ENCODE measurements at places on chromosomes 7 and 10.

DNA sequence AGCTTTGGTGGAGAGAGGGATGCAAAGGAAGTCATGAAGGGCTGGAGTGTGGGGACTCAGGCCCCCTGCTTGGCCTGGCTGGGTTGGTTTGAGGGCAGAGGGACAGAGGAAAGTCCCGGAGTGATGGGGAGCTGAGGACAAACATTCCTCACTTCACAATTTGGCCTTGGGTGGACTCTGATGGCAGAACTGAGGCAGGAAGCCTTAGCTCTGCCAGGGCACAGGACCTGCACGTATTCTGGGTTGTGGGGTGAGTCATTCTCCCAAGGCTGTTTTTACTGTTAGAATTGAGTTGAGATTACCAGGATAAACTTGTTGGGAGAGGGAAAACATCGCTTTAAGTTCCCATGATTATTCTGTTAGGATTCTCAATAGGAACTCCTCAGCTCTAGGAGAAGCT, 2.6 kb downstream of the GOLGA7B start:
- no peak for DNase-seq

- DNase-seq: no peak
These were observed 95.2 kb downstream of the DNAJB6 start for GRCh38 chr7:157431951-157432540.

- no peak for DNase-seq
These were observed 70.2 kb upstream of the CCDC71L start for GRCh38 chr7:106731187-106731586.

DNA sequence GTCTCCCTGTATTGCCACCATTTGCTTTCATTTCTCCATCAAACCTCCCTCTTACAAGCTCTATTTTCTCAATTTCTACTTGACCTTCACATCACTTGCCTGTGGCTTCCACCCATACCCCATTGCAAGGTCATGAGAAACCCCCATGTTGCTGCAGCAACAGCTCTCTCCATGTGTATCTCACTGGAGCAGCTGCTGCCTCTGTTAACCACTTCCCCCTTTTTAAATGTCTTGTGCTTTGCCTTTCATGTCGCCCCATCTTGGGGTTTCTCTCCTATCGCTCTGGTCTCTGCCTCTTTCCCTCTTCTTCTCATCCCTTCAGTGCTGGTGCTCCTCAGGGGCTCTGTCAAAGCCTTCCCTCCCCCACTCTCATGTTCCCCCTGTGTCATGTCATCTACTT, 148.8 kb downstream of the CHN2 start:
- no peak for DNase-seq

DNA sequence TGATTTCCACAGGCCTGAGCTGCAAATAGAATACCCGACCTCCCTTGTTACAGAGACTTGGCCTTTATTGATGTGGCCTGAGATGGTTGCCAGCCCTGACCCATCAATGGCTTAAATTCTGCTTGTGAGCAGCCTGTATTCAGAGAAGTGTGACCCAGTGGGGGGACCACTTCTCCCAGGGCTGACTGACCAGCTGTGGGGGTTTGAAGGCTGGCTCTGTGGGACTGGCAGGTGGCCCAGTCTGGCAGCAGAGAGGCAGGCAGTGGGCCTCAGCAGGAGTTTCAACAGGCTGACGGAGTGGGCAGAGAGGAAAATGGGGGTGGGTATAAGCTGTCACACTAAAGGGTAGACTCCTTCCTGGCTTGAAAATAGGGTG, 12.2 kb upstream of the PPIF start:
- no peak for DNase-seq

DNA sequence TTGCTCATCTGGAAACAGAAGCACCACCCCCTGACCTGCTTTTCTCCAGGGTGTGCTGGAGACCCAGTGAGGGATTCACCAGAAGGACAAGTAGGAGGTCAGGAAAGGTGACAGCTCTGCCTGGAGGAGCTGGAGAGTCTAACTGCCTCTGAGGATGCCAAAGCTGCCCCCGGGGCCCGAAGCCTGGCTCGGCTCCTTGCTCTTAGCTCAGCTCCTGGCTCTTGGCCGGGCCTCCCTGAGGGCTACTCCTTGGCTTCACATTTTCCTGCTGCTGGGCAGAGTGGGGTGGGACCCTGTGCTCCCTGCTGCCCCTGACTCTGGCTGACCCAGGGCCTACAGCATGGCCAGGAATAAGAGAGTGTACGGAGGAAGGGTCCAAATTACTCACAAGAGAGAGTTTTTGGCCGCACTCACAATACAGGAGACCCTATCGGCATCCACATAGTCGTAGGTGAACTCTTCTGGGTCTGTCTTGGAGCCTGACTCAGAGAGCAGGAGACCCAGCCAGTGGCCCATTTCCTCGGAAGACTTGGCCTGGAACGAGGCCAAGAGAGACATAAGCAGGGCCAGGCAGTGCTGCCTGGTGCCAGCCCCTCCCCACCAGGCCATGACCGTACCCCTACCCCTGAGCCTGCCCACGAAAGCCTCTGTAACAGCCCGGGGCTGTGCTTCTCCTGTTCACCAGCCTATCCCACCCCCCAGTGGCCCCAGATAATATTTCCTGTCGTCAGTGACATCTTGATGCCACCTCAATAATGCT, 63.1 kb downstream of the VWA2 start:
- no peak for DNase-seq

DNA sequence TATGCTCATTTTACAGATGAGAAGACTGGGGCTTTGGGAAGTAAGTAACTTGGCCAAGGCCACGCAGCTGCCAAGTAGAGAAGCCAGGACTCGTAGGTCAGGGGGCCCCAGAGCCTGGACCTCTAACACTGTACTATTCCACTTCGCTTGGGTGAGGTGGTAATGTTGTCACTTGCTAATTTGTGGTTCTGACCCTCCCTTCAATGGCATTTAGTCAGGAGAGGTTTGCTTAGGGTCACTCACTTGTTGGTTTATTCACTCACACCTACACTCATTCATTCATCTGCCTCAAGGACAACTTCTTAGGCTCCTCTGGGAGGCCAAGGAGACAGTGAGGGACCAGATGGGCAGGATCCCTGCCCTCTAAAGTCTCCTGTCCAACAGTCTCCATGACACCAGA, 21.3 kb downstream of the BTBD16 start:
- no peak for DNase-seq

- no peak for DNase-seq
These were observed 84.4 kb upstream of the SEM1 start for GRCh38 chr7:96794063-96794462.

DNA sequence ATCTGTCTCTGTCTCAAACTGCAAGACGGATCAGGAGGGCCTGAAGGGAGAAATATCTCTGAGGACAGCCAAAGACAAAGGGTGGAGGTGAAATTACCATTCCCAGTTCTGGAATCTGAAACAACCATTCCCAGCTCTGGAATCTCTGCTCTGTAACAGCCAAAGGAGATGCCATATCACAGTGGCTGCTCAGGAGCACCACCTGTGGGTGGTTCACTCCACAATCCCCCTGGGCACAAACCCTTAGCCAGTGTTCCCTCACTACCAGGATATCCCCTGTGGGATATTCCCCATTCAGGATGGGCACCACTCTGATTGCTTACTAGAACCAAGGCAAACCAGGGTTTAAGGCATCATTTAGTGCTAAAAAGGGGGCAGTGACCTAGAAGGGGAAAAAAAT, 199.0 kb downstream of the HTR7 start:
- DNase-seq: no peak

GRCh38 chr10:58994226-58995057, 182.0 kb upstream of the PHYHIPL start:
- no peak for DNase-seq

- no peak for DNase-seq
These were observed 123.6 kb downstream of the ZNF248 start for GRCh38 chr10:37733822-37734221.

DNA sequence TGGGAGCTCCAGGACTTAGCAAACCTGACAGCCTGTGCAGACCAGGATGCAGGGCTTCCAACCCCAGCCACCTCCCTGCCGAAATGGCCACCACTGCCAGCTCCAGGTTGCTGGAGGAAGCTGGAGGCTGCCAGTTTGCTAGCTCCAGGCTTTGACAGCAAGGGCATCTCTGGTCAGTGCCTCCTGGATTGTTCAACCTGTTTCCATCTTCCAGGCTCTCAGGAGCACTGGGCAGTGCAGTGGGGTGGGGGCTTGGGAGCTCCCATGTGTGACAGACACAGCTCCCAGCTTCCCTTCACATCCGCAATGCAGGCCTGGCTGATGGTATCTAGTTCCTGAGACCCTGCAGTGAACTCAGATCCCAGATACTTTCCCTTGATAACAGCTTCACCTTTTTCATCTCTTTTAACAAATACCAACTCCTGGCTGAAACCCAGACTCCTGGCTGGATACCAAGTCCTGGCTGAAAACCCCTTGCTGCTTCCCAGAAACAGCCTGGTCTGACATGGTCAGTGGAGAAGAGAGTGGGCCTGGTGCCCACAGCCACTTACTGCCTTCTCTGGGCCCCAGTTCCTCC, 20.8 kb upstream of the RET start:
- DNase-seq: no peak

DNA sequence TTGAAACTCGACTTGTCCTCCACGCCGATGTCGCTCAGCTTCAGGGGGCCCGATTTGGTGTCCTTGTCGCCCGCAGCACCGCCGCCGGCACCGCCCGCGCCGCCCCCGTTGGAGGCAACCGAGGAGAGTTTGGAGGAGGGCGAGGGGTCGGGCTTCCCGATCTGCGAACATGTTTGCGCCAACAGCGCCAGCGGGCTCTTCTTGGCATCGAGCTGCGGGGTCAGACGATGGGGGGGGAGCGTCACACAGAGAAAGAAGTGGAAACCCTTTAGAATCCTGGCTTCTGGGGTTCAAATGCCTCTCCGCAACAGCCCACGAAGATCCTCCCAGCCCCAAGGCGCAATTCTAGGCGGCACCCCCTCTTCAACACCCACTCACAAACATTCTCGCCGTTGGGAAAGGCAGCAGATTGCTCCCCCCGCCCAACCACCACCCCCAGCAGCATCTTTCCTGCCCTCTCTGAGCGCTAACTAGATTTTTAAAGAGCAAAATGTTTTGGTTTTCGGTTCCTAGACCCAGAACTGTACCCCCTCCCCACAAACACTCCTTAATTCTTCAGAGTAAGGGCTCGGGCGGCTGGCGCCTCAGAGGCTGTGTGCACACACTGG, 1.3 kb downstream of the ZNF503 start:
- no peak for DNase-seq

- DNase-seq: no peak
These were observed 138.8 kb downstream of the DKK1 start for GRCh38 chr10:52452600-52453493.

GRCh38 chr7:19491821-19492452, 216.9 kb downstream of the POLR1F start:
- no peak for DNase-seq

DNA sequence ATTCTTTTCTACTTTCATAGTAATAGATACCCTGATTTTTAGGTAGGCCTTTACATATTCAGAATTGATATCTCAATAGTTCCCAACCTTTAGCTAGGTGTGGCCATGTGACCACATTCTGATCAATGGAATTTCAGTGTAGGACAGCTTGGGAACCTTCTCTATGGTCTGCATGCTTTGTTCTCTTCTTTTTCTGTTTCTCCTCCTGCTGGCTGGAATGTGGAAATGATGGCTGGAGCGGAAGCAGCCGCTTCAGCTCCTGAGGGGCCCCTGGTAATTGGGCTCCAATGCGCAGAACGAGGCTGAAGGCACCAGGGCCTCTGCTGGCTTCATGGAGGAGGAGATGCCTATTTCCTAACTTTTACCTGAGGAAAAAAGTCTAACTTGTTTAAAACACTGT, 152.6 kb downstream of the ZMYND11 start:
- no peak for DNase-seq

DNA sequence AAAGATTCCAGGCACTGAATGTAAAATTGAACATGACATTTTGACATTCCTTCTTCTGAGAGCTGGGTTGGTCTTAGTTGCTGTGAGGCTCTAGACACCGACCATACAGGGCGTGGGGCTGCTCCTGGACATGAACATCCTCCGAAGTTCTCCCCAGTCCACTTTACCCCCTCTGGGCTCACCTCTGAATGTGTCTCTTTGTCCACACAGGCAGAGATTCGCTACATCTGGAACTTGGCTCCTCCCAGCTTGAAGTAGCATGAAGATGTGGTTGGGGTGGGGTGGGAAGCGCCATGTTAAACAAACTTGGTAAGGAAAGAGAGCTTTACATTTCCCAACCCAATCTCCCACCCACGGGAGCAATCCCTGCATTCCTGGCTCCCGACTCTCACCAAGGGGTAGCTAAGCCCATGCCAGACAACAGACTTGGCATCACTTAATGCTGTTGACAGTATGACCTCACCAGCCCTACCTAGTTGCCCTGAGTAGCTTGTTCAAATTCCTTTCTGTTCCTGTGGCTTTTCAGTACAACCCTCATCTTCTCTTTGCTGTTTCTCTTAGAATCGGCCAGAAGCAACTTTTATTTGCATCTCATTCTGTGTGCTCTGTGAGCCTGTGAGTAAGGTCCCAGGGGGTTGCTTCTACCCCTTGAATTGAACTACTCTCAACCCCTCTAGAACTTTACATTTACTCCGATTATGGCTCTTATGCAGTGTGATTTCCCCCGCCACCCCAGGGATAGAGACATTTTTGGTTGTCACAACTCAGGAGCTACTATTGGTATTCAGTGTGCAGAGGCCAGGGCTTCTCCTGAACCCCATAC, 211.4 kb downstream of the SEC23IP start:
- no peak for DNase-seq

- no peak for DNase-seq
These were observed 36.2 kb downstream of the SEMA3D start for GRCh38 chr7:85150624-85151023.

- DNase-seq: no peak
These were observed 71.7 kb downstream of the PRLHR start for GRCh38 chr10:118523775-118524174.

DNA sequence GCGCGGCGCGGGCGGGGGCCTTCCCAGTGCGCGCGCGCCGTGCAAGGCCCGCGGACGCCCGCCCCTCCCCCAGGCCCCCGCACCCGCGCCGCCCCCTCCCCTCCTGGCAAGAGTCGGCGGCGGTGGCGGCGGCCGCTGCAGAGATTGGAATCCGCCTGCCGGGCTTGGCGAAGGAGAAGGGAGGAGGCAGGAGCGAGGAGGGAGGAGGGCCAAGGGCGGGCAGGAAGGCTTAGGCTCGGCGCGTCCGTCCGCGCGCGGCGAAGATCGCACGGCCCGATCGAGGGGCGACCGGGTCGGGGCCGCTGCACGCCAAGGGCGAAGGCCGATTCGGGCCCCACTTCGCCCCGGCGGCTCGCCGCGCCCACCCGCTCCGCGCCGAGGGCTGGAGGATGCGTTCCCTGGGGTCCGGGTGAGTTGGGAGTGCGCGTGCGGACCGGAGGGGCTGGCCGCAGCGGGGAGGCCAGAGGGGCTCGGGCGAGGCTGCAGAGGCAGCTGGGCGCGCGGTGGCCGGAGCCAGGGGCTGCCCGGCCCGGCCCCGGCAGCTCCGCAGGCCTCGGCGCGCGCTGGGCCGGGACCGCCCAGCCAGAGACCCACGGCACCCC, at the start of gene BMPR1A:
BMPR1A (plus strand) TSS at position 109 of the 602 bp plus-strand sequence. CDS start 119,400 bp downstream, outside the sequence.
- no peak for DNase-seq

GRCh38 chr7:101085162-101085964, at the start of gene TRIM56:
Gene TRIM56 (plus strand): TSS chr7:101085481. CDS start chr7:101087313, 1,832 bp downstream.
- peak; percentile 70 for DNase-seq
